ENCODE measurements at places on chromosomes 11 and 22.

DNA sequence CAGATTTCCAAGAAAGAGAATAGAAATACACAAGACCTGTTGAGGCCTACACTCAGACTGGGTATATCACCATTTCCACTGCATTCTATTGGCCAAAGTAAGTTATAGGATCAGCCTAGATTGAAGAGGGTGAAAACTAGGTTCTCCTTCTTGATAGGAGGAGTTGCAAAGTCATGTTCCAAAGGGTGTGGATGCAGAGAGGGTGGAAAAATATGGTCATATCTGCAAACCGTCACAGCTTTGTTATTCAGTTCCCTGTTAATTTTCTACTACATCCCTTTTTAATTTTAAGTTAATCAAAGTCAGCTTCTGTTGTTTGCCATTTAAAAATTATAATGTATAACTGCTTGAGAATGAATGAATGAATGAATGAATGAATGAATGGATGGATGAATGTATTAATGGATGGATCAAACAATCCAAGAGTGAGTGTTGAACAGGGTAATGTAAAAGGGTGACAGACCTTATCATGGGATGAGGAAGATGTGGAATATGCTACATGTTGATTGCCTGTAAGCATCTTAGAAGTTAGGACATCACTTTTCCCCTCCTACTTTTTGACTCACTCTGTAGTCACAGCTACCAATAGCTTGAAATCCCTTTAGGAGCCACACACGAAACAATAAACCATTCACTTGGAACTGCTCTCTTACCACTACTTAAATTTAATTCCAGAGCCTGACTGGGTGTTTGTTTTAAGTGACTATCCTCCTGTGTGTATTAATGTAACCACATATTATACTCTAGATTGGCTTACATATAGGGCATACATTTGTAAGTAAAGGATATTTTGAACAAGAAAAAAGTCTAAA lies 121.5 kb downstream of the CCDC34 start:
- no peak for DNase-seq

- peak; percentile 60 for DNase-seq
Observed at GRCh38 chr11:131906963-131907362, 536.5 kb downstream of the NTM start.

GRCh38 chr11:73262851-73263495 lies 9.2 kb upstream of the P2RY6 start:
- no peak for DNase-seq

DNA sequence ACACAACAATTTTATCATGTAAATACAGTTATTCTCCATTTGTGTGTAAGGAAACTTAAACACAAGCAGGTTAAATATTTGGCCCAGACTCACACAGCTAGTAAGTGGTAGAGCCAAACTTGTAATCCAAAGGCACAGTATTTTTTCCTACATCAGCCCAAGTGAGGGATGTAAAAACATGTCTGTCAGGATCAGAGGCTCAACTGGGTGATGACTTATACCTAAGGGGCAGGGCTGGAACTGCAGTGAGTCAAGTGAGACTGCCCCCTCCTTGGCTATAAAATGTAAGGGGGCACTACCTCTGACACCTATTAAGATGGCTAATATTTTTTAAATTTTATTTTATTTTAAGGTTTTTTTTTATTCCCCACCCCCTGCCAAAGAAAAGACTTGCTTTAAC lies 82.6 kb downstream of the APIP start:
- no peak for DNase-seq

GRCh38 chr11:63554877-63555223 lies 8.3 kb downstream of the PLAAT2 start:
- DNase-seq = no peak

Measured in lung (tissue), 17 donors.